AG09319 (cell line): ENCODE measurements at places on chromosomes 7 and 10.
A peak's percentile ranks its signal among the peaks of the same experiment; 100 is the strongest.

DNA sequence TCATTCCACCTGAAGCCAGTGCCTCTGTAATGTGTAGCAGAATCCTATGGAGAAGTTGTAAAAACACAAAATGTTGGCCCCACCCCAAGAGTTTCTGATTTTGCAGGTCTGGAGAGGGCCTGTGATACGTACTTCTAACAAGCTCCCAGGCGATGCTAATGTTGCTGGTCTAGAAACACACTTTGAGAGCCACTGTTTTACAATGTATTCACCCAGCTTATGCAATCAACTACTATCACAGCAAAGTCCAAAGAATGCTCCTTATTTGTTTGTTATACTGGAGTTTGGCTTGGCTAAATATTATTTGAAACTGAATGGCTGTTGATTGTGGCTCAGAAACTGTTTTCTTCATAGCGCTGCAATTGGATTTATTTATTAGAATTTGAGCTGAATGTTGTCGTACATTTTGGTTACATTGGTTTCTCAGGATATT, 44.3 kb downstream of the DNAJB9 start:
- no peak for DNase-seq

GRCh38 chr10:7651853-7652470, 14.8 kb downstream of the ITIH5 start:
- DNase-seq: no peak

- no peak for DNase-seq
These were observed 51.8 kb downstream of the TMEM209 start for GRCh38 chr7:130153211-130153908.

DNA sequence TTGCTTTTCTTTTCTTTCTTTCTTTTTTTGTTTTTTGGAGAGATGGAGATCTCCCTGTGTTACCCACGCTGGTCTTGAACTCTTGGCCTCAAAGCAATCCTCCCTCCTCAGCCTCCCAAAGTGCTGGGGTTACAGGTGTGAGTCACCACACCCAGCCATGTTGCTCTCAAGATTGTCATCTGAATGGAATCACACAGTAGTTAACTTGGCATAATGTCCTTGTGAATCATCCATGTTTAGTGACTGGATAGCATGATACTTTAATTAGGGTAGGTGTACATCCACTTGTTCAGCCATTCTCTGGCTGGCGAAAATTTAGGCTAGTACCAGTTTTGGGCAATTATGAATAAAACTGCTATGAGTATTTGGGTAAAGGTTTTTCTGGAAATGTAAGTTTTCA, 15.4 kb upstream of the GRB10 start:
- DNase-seq: no peak

DNA sequence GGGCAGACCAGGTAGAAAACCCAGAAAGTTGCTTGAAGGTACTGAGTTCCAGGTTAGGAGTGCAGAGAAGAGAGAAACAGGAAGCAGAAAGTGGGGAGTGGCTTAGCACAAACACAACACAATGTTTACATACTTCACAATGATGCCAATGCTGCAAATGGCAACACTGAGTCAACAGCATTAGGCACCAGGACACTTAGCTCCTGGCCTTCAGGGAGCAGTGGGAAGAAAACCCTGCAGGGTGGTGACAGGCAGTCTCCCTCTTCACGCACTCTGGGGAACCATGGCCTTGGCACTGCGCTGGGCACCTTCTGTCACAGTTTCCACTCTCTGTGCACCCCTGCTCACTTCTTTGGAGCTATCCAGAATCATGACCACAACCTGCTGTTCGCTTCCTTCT, 7.3 kb downstream of the ICA1 start:
- DNase-seq: no peak

GRCh38 chr7:30143748-30144251, 9.0 kb downstream of the MTURN start:
- no peak for DNase-seq

DNA sequence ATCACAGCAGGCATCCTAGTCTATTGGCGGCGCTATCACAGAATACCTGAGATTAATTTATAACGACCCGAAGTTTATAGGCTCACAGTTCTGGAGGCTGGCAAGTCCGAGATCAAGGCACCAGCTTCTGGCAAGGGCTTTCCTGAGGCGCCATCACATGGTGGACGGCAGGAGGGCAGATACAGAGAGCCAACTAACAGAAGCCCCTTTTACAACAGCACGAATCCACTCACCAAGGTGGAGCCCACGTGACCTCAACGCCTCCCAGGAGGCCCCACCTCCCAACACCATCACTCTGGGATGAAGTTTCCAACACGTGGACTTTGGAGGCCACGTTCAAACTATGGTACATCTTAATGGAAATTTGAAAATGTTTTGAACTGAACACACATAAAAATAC, 255.3 kb downstream of the ELFN1 start:
- no peak for DNase-seq

DNA sequence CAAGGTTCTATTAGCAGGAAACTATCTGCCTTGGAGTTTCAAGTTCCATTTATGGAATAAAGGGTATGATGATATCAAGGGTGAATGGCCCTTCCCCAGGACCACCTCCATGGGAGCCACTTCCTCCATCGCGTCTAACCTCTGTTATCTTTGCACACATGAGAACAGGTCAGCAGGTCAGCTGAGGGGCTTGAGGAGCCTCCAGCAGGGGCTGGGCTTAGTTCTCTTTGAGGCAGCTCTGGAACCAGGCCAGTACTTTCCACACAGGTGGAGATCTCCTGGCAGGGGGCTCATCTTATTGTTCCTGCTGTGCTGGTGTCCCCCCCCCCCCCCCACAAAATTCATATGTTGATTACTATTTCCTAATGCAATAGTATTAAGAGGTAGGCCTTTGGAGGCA, 472.2 kb upstream of the ZMIZ1 start:
- DNase-seq: no peak

GRCh38 chr10:100873827-100874326, 38.9 kb upstream of the SLF2 start:
- DNase-seq: no peak

DNA sequence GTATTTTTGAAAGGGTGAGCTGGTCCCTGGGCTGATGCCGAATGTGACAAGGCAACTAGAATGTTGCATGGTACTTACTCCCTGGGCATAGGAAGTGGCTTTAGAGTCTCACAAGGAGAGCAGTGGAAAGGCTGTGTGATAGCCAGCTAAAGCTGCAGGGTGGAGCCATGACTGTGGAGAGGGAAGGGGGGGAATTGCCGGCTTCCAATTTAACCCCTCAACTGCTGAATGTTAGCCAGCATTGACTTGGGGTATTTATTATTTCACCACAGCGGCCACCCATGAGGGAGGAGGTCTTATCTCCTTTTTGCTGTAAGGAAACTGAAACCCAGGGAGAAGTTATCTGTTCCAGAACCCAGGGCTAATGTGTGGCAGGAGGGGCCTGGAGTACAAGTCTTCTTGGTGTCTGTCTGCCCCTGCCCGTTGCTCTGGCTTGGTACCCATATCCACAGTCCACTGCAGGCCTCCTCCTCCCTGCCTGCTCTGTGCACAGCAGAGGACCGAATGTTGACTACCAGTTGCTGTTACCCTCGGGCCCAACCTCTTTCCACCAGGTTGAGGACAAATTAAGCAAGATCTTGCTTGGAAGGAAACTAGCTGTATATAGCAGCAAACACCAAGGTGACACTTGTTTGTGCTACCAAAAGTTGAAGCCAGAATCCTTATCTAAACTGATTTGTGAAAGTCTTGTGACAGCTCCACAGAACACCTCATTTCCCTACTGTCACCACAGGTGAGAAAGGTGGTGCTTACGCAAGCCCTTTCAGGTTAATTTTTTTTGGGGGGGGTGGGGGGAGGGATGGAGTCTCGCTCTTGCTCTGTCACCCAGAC, 37.6 kb downstream of the WBP1L start:
- no peak for DNase-seq

- no peak for DNase-seq
These were observed 96.5 kb downstream of the CACNB2 start for GRCh38 chr10:18236756-18237155.

DNA sequence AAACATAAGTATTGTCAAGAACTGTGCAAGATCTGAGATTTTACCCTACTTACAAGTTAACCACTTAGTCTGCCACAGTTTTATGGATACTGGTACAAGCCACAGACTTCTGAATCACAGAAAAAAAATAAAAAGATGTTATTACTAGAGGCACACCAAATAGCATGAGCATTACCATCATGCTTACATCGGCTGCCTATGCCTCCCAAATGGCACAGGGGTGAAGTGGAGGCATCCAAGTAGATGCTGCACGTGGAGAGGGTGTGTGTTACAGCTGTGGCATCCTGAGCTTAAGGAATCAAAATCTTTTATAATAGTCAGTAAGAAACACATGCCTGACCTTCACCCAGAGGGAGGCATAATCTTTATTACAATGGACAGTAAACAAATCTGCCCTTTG, 207.8 kb downstream of the TFEC start:
- no peak for DNase-seq

DNA sequence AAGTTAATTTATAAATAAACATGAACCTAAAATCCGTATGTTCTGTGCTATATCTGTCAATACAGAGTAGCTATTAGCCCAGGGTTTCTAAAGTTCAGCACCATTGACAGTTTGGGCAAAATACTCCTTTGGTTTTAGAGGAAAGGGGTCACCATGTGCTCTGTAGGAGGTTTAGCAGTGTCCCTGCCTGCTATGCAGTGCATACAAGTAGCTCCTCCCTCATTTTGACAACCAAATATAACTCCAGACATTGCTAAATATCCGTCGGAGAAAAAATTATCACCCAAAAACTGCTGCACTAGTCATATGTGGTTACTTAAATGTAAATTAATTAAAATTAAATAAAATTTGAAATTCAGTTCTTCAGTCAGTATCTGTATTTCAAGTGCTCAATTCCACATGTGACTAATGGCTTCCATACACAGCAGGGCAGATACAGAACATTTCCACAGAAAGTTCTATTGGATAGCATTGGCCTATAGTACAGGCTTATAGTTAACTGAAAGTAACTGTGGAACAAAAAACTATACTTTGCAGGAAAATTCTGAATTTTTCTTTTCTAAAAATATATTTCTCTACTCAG, 6.4 kb downstream of the UPF2 start:
- DNase-seq: no peak

DNA sequence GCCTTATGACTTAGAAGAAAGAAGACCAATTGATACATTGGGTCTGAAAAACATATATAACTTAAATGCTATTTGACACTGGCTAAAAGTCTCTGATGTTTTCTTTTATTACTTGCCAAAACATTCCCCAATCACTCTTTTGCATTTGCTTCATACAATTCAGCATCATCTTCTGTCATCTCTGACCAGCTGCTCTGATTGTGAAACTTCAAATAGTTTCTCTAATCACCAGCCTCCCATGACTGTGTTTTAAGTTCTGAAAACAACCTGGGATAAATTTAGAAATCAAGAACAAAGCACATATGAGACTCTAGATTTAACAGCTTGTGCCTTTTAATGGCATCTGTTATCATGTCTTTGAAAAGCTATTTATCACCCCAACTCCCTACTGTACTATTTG, 208.4 kb upstream of the KCND2 start:
- DNase-seq: peak; percentile 54

- no peak for DNase-seq
These were observed 75.8 kb downstream of the OR13A1 start for GRCh38 chr10:45239642-45240041.
